Anterior cingulate cortex (tissue), 58 donors: ENCODE measurements at places on chromosomes 16 and 17.

- no peak for DNase-seq
These were observed at the start of gene EVI2A for GRCh38 chr17:31321481-31321880. TSS of gene EVI2A (minus strand) at chr17:31321622. CDS start at chr17:31319013, 2,609 bp downstream.

- DNase-seq, result peak; percentile 71
These were observed 132.2 kb upstream of the MPHOSPH6 start for GRCh38 chr16:82302042-82302727.

DNA sequence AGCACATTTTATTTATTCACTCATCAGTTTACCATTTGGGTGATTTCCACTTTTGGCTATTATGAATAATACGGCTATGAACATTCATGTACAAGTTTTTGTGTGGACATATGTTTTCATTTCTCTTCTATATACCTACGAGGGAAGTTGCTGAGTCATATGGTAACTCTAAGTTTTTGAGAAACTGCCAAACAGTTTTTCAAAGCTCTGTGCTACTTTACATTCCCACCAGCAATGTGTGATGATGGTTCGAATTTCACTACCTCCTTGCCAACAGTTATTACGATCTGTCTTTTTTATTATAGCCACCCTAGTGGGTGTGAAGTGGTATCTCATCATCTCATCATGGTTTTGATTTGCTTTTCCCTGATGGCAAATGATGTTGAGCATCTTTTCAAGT, 63.7 kb upstream of the MRTFB start:
- DNase-seq, result no peak

- no peak for DNase-seq
These were observed 4.8 kb upstream of the KRT36 start for GRCh38 chr17:41494524-41494923.

DNA sequence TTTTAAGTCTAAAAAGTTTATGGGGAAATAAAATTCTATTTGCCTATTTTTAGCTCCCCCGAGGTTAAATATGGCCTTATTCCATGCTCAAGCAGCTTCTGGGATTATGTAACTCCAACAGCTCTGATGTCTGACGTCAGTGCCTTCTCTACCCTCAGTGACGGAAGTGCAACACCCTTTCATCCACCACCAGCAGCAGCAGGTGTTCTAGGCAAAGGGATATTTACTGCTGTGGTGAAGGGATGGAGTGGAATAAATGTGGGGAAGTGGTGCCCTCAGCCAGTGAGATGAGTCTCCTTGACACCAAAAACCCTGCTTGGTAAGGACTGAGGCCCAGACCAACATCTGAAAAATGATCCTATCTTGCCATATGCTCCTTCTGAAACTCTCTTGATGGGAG, 247.4 kb downstream of the SHISA9 start:
- no peak for DNase-seq

GRCh38 chr16:52727849-52728248, 180.9 kb upstream of the TOX3 start:
- DNase-seq, result no peak

DNA sequence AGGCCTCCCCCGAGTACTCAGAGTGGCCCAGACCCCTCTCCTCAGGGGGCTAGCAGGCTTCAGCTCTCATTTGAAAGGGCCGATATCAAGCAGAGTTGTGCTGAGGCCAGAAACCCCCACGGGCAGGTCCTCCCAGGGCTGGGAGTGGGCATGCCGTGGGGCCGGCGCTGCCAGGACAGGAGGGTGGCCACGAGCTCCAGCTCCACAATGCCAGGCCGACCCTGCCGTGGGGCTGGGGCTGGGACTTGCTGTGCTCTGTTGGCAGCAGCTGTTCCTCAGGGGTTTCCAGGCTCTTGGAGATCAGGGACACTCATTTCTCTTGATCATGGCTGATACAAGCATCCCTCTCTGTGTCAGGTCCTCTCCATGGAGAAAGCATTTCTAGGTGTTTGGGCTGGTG, 3.2 kb upstream of the NPB start:
- no peak for DNase-seq

DNA sequence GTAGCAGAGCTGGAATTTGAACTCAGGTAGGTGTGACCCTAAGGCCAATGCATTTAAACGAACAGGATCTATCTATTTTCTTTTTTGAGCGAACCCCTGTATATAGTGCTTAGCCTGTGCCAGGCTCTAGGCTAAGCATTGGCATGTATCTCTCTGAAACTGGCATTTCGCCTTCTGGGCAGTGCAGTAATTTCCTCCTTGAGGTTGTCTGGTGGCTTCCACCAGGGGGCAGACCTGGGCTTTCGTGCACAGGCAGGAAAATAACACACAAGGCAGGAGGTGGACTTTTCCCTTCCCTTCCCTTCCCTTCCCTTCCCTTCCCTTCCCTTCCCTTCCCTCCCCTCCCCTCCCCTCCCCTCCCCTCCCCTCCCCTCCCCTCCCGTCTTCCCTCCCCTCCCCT, 34.4 kb upstream of the PRKCB start:
- DNase-seq, result peak; percentile 26

GRCh38 chr17:67994817-67995569, 1.3 kb downstream of the C17orf58 start:
- DNase-seq, result no peak
